ENCODE measurements at places on chromosomes 5 and 9. TPM values are rescaled to one million over a fixed set of nuclear protein-coding genes. Genes with fewer than 3 reads are reported as not detected.

DNA sequence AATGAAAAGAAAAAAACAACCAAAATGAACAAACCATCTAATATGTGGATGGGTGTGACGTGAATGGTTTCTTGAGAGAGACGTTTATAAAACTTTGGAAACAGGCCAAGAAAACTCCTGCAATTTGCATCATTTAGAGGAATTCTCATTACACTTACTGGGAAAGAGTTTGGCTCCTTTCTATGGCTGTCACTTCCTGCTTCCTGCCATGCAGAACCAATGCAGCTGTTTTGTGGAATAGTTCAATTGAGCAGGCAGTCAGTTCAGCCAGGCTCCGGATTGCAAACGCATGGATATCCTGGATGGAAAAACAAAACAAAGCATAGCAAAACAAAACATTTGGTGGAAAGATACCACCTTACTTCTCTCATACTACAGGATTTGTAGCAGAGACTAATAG lies 36.6 kb downstream of the FAM114A2 start:
- DNase-seq = no peak

GRCh38 chr5:14600846-14601245 lies 19.3 kb downstream of the OTULINL start:
- DNase-seq = no peak

DNA sequence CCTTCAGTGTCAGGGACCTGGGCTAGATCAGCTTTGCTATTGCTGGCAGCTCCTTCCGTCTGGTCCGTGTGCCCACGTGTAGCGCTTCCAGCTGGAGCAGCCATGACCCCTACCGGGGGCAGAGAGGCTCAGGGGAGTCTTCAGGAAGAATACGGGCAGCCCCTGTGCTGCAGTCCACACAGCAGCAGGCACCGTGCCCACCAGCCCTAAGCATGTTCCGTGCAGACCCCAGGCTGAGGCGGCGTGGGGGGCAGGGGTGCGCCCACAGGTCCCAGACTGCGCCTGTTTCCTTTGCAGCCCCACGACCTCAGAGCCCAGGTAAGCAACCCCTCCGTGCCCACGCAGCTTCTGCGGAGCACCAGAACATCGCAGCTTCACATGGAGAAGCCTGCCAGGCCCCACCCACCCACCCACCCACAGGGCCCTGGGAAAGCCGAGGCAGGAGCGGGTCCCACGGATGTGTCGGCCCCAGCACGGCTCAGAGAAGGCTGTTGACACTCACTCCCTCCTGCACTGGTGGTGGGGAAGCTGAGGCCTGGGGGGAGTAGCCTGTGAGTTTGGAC lies 83.1 kb downstream of the KCNT1 start:
- no peak for DNase-seq

DNA sequence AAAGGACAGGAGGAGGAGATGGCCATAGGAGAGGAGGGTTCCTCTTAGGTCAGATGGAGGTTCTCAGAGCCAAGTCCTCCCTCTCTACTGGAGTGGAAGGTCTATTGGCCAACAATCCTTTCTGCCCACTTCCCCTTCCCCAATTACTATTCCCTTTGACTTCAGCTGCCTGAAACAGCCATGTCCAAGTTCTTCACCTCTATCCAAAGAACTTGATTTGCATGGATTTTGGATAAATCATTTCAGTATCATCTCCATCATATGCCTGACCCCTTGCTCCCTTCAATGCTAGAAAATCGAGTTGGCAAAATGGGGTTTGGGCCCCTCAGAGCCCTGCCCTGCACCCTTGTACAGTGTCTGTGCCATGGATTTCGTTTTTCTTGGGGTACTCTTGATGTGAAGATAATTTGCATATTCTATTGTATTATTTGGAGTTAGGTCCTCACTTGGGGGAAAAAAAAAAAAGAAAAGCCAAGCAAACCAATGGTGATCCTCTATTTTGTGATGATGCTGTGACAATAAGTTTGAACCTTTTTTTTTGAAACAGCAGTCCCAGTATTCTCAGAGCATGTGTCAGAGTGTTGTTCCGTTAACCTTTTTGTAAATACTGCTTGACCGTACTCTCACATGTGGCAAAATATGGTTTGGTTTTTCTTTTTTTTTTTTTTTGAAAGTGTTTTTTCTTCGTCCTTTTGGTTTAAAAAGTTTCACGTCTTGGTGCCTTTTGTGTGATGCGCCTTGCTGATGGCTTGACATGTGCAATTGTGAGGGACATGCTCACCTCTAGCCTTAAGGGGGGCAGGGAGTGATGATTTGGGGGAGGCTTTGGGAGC lies 3.1 kb downstream of the EGR1 start:
- DNase-seq = peak; percentile 68

DNA sequence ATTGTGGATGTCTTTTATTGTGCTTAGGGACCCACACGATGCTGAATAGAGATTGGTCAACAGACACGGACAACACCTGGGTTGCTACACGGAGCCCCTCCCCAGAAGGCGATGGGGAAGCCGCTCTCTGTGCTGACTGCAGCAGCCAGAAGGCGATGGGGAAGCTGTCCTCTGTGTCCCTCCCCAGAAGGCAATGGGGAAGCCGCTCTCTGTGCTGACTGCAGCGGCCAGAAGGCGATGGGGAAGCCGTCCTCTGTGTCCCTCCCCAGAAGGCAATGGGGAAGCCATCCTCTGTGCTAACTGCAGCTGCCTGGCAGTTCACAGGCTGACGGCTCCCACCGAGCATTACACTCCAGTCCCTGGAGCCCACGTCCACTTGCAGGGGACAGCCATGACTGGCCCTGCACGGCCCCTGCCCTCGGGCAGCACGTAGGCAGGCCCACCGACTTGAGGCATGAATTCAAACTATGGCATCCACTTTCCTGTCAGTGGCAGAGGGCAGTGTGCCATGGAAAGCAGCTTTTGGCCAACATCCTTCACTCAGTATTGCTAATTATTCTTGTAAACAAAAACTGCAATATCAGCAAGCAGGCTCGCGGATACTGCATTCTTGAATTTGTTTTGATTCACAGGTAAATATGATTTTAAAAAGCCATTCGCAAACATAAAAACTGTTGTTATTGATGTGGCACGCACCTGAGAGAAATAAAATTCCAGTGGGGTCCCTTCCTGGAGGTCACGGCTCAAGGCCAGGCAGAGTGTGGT lies 48.1 kb upstream of the CLPTM1L start:
- DNase-seq = no peak

- DNase-seq = no peak
Measured at GRCh38 chr5:50325237-50325832, 115.8 kb downstream of the EMB start.

DNA sequence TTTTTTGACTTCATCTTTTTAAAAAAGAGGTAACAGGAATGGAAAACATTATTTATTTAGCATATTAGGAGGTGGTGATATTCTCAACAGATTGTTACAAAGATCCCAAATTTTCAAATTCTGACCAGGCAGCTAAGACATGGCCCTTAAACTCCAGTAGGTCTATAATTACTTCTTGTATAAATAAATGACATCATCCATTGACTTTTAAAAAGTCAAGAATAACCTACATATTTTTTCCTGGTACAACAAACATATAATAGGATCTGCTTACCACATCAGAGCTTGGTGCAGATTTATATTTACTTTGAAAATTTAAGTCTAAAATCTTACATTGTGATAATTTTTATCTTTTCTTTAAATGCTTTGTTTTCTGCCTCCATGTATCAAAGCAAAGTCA lies 92.2 kb upstream of the TRPM3 start:
- DNase-seq = no peak

- peak; percentile 79 for DNase-seq
Measured at GRCh38 chr9:134375430-134376385, 49.5 kb downstream of the RXRA start.

DNA sequence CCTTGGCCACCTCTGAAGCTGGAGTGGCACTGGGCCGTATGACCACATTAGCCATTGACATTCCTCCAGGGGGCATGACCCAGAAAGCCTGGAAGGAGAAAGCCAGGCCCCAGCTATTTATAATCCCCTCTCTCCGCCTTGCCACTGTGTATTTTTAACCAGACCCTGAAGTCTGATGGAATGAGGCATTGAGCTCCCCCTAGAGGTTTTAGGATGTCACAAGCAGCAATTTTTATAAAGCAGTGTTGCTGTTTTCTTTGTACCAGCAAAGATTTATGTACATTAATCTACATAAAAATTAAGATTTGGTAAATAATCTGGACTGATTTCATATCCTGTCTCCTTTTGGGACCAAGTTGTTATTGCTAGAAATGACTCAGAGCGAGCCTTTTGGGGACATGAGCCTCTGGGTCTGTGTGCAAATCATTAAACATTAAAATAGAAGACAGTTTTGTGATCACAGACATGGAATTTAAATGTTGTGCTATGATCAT lies 127.1 kb downstream of the TRIO start:
- DNase-seq = peak; percentile 62

GRCh38 chr5:91301106-91301846 lies 81.8 kb downstream of the ARRDC3 start:
- DNase-seq = no peak

GRCh38 chr9:128969491-128969890 lies 22.0 kb downstream of the NUP188 start:
- DNase-seq = no peak

- DNase-seq = no peak
Measured at GRCh38 chr9:96317335-96317980, 15.5 kb upstream of the HSD17B3 start.

- no peak for DNase-seq
Measured at GRCh38 chr5:157253547-157253946, 12.4 kb upstream of the CYFIP2 start.

DNA sequence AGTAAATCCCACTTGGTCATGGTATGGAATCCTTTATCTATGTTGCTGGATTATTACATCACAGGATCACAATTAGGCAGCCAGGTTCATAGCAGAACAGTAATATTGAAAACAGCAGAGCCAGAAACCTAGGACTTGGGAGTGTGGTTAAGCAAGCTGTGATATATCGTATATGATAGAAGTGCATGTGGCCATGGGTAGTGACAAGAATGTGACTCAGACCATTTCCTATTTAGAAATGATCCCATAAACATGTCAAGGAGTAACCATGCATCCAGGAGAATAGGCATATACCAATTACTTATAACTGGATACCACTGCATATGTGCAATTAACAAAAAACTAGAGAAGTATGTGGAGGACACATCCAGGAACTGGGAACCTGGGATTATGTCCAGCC lies 31.2 kb downstream of the AMBP start:
- no peak for DNase-seq

- DNase-seq = peak; percentile 56
Measured at GRCh38 chr5:95808013-95808685, 14.4 kb downstream of the GLRX start.

The SLC25A25 gene
- 11.8 TPM for total RNA-seq

The FAM153A gene
- total RNA-seq = 1.9 TPM

The PDE8B gene
- 22.2 TPM for total RNA-seq

The ZNF454 gene
- total RNA-seq = 2.5 TPM

The FAM151B gene
- 1.8 TPM for total RNA-seq

The ANKRD18A gene
- 1.3 TPM for total RNA-seq

The MSX2 gene
- 3.4 TPM for total RNA-seq

The PCDHB12 gene
- total RNA-seq = 1.8 TPM

The PCDHGA8 gene
- total RNA-seq = 5.0 TPM

The MPDZ gene
- total RNA-seq = 61.5 TPM

The TAF11L3 gene
- not detected for total RNA-seq

The TXNDC8 gene
- not detected for total RNA-seq

Measured in right atrium auricular region (tissue), 2 donors.